Ureter (tissue), 1 donor: ENCODE measurements at places on chromosomes 5 and 9. TPM values are rescaled to one million over a fixed set of nuclear protein-coding genes. Genes with fewer than 3 reads are reported as not detected.

Gene ORM2
- total RNA-seq: not detected

Gene FBXW5
- 62.4 TPM for total RNA-seq

Gene CATSPER3
- total RNA-seq: 0.99 TPM

Gene ERAP2
- total RNA-seq: 9.2 TPM
